Right ventricle myocardium superior (tissue), 1 donor: ENCODE measurements at places on chromosomes 11 and 22.

GRCh38 chr11:2390091-2390724 is 10.3 kb upstream of the TSSC4 start:
- no peak for DNase-seq

- DNase-seq, result no peak
Measured at GRCh38 chr11:82830746-82831145, 69.5 kb downstream of the PRCP start.

- no peak for DNase-seq
Measured at GRCh38 chr11:46846510-46846830, 390 bp upstream of the CKAP5 start.

- DNase-seq, result no peak
Measured at GRCh38 chr11:17861036-17861755, 126.6 kb downstream of the KCNC1 start.

- no peak for DNase-seq
Measured at GRCh38 chr22:45223304-45224117, 17.2 kb downstream of the KIAA0930 start.

- DNase-seq, result peak; percentile 88
Measured at GRCh38 chr11:65558930-65559509, 861 bp upstream of the LTBP3 start.

DNA sequence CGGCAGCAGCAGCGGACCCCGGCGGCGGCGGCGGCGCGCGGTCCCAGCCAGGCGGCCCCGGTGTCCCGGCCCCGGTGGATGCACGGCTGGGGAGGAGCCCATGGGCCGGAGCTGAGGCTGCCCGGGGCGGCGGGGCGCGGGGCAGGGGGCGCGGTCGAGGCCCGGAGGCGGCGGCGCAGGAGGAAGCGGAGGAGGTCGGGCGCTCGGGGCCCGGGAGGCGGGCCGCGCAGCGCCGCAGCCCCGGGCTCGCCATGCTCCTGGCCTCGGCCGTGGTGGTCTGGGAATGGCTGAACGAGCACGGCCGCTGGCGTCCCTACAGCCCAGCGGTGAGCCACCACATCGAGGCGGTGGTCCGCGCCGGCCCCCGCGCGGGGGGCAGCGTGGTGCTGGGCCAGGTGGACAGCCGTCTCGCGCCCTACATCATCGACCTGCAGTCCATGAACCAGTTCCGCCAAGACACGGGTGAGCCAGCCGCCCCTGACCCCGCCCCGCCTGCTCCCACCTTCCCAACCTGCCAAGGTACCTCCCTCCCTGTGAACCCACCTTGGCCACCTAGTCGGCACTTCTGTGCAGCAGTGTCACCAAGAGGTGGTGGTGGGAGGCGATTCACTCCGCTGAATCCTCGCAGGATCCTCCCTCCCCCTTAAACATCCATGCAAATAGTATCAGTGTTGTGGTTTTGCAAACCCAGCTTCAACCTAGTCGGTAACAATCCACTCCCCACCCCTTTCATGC is 580 bp downstream of the DTX4 start:
- no peak for DNase-seq

- DNase-seq, result no peak
Measured at GRCh38 chr22:49728570-49729271, 99.0 kb downstream of the BRD1 start.

GRCh38 chr11:96134602-96135001 is 208.4 kb downstream of the MAML2 start:
- no peak for DNase-seq

GRCh38 chr11:94134651-94135512 is 6.2 kb downstream of the PANX1 start:
- peak; percentile 85 for DNase-seq

DNA sequence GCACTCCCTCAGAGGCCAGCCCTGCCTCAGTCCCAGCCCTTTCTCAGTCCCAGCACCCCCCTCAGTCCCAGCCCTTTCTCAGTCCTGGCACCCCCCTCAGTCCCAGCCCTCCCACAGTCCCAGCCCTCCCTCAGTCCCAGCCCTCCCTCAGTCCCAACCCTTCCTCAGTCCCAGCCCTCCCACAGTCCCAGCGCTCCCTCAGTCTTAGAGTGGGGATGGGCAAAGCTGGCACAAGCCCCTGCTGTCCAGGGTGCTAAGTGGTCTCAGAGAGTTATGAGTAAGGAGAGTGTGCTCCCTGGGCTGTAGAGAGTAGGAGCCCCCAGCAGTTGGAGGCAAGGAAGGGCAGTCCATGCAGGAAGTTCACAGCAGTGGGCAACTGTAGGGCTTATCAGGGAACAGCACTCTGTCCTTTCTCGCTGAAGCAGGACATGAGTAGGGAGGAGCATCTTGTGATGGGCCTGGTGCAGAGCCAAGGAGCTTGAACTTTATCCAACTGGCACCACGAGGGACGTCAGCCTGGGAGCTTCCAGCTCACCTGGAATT is 51.4 kb upstream of the CRYBB3 start:
- no peak for DNase-seq

- no peak for DNase-seq
Measured at GRCh38 chr11:133239575-133239974, 292.7 kb downstream of the OPCML start.

- no peak for DNase-seq
Measured at GRCh38 chr11:10349281-10349665, 44.4 kb downstream of the ADM start.

DNA sequence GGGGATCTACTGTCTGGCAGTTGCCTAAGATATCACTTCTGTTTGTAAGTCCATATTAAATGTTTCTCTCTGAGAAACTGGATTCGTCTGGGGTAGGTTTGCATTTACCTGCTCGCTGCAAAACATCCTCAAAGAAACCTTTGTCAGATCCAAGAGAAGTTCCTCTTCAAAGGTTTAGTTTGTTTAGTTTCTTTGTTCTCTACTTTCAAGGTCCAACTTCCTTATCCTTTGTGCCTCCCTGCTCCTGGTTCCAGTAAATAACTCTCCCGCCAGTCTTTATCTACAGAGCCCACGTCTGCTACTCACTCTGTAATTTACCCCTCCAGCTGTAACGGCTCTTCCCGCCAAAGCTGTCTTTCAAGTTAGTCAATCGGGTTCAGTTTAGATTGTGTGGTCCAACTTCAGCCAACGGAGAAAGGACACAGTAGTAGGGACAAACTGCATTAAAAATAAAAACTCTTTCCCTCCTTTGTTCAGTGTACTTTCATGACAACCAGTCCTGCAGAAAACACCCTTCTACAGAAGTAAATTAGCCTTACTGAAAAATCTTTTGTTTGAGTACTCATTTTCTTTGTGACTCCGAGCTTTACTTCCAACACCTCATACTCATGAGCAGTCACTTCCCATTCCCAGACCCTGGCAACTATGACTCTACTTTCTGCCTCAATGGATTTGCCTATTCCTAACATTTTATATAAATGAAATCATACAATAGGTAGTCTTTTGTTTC is 41.0 kb downstream of the TMPRSS5 start:
- no peak for DNase-seq

DNA sequence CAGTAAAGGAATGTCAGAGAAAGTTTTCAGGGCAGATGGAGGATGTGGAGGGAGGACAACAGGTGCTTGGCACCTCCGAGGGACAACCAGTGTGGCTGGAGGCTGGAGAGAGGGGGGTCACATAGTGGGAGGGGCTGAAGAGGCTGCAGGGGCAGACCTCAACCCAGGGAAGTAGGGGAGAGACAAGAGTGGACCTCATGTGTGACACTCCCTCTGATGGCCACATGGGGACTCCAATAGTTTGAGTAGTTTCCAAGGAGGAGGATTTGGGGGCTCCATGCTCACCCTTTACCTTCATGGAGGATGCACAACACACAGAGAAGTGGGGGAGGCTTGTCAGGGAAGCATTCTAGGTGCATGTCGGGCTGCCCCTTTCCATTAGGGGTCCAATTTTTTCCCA is 35.1 kb upstream of the ASPHD2 start:
- no peak for DNase-seq

GRCh38 chr11:23257556-23257955 is 397.3 kb upstream of the CCDC179 start:
- DNase-seq, result no peak

GRCh38 chr11:75940911-75941310 is 125.9 kb downstream of the UVRAG start:
- no peak for DNase-seq

DNA sequence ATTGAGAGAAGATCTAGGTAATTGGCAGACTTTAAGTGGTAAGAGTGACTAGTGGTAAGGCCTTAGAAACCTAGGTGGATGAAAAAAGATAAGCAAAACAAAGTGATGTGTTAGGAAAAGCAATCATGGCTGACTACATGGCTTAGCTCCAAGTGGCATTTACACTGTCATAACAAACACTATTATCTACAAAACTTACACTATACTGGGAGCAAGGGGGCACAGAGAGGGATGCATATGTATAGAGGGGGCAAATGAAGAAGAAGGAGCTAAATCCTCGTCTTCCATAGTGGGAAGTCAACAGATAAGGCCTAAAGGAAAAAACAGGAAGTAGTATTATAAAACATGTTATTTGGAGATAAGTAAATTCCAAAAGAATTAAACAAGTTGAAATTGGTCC is 32.5 kb downstream of the ADORA2A start:
- no peak for DNase-seq

DNA sequence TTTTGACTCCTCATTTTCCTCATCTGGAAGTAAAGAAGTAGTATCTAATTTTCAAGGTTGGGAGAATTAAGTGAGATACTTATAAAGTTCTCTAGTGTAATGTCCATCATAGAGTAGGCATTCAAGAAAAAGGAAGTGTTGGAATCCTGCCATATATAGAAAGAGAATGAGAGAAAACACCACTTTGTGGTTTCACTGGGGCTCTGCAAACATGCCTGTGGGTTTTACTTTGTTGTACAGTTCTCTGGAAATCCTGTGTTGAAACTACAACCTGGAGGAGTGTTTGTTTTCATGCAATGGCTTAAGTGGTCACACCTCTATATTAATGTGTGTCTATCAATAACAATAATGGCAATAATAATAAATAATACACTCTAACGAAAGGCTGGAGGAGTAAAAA is 741.7 kb downstream of the NELL1 start:
- DNase-seq, result no peak

GRCh38 chr22:27810609-27811151 is 9.1 kb upstream of the MN1 start:
- peak; percentile 77 for DNase-seq

- DNase-seq, result no peak
Measured at GRCh38 chr22:42412744-42413333, 19.4 kb downstream of the NFAM1 start.

DNA sequence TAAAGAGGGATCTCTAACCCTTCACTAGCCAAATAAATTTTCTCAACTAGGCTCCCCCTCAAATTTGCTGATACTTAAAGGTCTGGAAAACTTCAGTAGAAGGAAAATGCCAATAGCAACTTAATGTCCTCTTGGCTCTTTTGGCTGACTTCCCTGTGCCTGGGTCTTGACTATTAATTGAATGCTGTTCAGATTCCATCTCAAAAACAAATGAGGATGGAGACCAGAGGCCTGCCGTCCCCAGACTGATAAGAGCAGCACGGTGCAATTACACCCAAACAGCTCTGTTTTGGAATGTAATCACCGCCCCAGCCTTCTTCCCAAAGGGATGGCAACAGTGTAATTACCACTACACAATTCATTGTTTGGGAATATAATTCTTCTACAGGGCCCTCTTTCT is 89.3 kb upstream of the CHRM4 start:
- no peak for DNase-seq

GRCh38 chr11:100240025-100240539 is 447.0 kb upstream of the ARHGAP42 start:
- DNase-seq, result no peak

DNA sequence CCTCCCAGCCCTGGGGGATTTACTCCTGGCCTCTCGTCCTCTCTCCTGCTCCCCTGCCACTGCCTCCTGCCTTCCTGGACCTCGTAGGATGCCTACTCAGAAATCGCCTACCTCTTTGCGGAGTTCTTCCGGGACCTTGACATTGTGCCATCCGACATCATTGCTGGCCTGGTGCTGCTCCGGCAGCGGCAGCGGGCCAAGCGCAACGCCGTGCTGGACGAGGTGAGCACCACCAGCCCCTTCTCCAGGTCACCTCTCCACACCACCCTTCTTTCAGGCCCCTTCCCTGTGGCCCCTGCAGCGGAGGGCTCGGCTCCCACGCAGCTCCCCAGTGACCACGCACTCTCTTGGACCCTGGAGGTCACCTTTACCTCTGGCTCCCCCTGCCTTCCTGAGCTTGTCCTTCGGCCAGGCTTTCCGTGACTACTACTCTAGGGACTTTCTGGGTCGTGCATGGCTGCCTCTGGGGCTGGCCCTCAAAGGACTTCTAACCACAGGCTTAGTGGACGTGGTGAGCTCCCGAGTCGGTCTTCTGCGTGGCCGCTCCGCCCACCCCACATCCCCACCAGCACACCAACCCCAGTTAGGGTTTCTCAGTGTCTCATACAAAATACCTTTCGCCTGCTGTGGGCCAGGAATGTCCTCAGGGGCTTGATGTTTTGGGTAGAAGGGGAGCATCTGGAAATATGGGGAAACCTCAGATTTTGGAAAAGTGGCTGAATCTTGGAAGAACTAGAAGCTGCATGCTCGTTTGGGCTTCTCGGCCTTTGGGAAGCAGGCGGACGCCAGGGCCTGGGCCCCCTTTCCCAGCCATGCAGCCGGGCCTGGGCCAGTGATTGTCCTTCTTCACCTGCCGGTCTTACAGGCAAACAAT is 24.1 kb upstream of the MYRF start:
- no peak for DNase-seq

DNA sequence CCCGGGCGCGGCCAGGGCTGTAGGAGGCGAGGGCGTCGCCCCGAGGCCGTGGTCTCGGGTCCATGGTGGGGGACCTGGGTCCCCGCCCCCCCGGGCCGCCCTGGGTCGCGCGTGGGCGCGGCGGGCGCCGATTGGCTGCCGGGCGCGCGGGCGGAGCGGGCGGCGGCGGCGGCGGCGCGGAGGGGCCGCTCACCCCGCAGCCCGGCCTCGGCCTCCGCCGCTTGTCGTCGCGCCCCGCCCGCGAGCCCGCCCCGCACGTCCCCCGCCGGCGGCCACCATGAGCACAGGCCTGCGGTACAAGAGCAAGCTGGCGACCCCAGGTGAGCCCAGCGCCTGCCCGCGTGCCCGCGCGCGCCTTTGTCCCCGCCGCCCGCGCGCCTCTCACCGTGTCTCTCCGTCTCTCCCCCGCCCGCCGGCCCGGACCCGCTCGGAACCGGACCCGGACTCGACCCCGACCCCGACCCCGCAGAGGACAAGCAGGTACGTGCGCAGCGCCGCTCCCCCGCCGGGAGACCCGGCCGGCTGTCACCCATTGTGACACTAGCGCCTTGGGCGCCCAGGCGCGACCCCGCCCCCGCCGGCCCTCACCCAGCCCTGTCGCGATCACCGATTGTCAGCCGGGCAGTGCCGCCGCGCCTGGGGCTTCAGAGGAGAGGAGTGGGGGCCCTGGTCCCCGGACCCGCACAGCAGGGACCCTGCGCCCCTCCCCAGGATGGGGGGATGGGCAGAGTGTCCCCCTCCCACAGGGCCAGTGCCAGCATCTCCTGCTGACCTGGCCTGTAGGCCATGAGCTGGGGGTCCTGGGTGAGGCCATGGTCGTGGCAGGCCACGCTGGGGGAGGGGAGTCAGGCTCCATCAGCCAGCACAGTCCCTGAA is at the start of gene SEPTIN5:
SEPTIN5 (plus strand) TSS at position 192 of the 876 bp plus-strand sequence; CDS start at position 278, 86 bp downstream.
- peak; percentile 50 for DNase-seq

DNA sequence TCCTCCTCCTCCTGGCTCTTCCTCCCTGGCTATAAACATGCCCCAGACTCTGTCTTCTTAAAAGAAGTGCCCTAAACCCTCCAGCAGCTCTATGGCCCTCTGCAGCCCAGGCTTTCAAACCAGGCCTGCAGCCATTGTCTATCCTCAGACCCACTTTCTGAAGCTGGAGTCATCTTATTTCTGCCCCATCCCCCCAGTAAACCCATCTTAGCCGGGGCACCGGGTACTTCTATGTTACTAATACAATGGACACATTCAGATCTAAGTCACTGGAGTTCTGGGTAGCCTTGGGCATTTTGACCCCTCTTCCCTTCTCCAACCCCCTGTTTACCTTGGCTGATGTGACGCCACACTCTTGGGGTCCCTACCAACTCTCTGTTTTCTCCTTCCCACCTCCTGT is 29.7 kb upstream of the CACNG2 start:
- DNase-seq, result no peak
